HCT116 (cell line): ENCODE measurements at places on chromosomes 5 and 9. TPM values are rescaled to one million over a fixed set of nuclear protein-coding genes. Genes with fewer than 3 reads are reported as not detected.

DNA sequence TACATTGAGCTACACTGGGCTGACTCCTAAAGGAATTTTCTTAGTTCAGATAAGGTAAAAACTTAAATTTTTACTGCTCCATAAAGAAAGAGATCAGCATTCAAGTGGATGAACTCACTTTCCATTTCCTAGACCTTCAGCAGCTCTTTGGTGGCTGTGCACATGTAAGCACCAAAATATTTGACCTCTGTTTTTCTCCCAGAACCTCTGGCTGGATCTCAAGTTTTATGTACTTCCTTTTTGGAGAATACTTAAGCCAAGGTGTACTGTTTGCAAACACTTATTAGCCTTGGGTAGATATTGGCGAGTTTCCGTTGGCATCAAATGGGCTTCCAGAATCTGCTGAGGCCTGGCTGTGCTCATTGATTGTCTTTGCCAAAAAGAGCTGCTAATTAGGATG lies 10.3 kb downstream of the TNC start:
- DNase-seq, result no peak

DNA sequence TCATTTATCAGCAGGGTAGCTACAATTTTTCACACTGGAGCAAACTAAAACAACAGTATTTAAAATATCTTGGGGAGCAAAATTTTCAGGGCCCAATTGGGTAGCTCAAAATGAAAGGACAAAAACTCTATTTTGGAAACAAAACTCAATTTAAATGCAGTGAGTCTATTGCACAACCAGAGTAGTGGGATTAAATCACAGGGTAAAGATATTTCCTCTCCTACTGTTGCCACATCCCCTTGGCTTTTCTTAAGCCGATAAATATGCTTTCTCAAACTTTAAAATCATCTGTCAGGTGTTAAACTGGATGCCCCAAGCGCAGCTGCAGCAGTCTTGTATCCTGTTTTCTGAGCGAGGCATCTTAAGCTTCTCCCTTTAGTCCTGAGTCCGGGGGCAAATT lies 1474.3 kb upstream of the CDH9 start:
- no peak for DNase-seq

DNA sequence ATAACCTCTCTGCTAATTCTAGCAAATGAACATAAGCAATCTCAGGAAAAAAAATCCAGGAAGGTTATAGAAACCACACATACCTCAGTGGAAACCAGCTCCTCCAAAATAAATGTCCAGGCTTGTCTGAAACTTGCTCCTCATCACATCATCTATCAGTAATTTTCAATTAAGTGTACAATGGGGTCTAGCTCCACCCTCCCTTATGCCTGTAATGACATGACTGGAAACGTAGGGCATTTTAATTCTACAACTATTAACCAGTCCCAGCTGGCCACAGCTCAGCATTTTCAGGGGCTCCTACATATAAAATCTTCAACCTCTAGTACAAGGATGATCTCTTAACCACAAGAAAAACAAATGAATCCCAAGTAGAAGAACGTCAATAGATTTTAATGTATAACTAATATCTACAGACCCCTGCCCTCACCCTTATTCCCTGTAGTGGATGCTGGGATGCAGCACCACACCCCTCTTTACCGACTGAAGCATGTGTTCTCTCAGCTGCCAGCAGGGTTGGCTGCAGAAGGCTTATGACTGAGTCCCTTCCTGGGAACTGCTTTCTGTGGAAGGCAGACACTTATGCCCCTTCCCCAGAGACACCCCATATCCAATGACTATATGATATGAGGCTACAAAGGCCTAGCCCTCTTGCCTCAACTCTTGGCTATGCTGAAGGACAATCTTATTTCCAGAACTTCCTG lies 6.8 kb downstream of the TSSK1B start:
- DNase-seq, result no peak

GRCh38 chr5:97041239-97041638 lies 101.2 kb downstream of the LIX1 start:
- no peak for DNase-seq

DNA sequence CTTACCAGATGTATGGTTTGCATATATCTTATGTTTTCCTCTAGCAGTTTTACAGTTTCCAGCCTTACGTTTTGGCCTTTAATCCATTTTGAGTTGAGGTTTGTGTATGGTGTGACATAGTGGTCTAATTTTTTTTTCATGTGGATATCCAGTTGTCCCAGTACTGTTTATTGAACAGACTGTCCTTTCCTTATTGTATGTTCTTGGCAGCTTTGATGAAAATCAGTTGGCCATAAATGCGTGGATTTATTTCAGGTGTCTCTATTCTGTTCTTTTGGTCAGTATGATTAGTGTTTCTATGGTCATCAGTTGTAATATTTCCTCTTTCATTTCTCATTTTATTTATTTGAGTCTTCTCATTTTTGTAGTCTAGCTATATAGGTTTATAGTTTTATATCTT lies 42.4 kb downstream of the SRFBP1 start:
- DNase-seq, result no peak

DNA sequence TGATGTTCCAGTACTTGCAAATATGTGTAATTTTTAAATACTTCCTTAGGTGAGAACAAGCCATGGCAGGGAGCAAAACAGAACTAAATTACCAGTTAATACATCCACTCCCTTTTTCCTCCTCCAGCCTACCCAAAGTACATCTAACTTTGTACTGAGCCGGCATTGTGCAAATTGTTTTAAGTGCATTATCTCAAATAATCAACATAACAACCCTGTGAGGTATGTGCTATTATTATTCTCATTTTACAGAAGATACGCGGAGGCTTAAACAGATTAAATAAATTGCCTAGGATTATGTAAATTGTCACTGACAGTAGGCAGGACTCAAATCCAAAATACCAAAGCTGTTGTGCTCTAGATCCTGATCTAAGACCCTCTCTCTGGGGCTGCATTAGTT lies 55.5 kb upstream of the KLF4 start:
- no peak for DNase-seq

DNA sequence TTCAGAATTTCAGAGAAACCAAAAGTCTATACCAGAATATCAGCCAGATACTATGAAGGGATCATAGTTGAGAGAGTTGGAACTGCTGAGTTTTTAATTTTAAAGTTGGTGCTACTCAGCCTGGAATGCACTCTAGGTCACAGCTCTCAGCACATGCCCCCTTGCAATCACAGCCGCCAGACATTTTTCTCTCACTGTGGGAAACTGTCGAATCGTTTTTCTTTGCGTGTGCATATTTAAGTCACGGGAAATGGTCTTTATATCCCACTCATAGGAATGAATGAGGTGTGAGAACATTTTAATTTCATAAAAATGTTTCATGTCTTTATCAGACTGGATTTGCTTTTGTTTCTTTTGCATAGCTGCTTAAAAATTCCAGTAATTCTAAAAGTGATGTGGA lies 12.2 kb upstream of the SPDL1 start:
- DNase-seq, result no peak

- no peak for DNase-seq
Measured at GRCh38 chr5:139473105-139473504, 2.3 kb downstream of the SMIM33 start.

- DNase-seq, result no peak
Measured at GRCh38 chr9:112051812-112052211, 123.3 kb downstream of the SUSD1 start.

MYMK gene
- not detected for total RNA-seq

DNA sequence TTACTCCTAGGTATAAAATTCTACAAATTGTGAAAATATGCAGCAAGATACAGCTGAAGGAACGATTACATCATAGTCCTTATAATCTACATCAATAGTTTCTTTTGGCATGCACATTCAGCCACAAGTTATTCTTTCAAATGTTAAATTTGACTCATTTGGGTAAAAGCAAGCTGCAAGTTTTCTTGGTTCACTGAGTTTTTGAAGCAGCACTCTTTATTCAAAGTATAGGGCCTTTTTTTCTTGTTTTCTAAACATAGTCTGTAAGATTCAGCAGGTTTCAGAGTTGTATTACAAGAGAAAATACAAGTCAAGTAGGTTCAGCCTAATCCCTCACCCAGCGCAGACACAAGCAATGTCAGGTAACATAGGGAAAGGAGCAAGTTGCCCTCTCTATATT lies 981.5 kb downstream of the PTPRD start:
- no peak for DNase-seq

DNA sequence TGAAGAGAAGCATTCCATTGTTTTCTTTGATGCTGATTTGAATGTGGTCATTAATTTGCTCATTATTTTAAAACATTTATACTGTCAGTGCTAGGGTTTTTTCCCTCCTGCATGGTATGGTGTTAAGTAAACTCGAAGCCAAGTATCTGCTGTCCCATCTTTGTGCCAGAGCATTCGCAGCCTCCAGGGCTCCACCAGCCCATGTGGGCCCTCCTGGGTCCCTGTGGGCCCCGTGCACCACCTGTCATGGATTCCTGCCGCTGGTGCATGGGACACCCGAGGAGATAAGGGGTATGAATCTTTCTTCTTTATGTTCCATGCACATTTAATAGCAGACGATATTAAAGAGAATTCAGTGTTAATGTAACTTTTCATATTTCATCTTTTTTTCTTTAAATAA lies 95.1 kb downstream of the TRIO start:
- DNase-seq, result no peak

GRCh38 chr5:172910828-172911627 lies 48.2 kb upstream of the RPL26L1 start:
- peak; percentile 21 for DNase-seq

- DNase-seq, result no peak
Measured at GRCh38 chr9:136342181-136343120, 15.1 kb downstream of the GPSM1 start.

DNA sequence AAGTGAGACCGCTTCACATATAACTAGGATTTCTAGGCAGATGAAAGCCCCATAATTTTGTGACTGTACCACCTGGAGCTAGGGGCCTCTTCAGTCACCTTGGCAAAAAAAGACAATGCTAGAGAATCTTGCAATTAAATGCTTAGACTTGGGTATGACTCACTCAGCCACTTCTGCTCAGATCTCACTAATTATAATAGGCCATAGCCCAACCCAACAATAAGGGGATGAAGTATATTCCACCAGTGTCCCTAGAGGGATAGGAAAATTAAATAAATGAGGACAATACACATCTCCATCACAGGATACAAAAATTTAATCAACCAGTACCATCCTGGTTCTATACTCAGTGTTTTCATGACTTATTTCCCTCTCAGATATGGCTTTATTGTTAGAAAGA lies 1079.9 kb upstream of the C9orf72 start:
- no peak for DNase-seq

DNA sequence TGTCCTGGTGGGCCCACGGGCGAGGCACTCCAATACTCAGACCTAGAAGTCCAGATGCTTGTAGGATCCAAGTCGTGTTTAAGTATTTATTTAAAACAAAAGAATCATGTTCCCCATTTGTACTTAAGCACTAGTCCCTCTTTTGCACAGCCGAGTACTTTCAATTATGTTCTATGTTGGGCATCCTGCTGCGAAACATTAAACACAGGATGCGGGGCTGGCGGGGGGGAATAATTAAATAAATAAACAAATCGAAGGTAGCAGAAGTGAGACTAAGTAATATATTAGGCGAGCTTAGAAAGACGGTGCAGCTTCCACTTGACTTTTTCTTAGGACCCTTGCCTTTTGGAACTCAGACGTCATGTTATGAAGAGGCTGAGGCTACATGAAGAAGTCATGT lies 1129.2 kb upstream of the ACO1 start:
- no peak for DNase-seq

DNA sequence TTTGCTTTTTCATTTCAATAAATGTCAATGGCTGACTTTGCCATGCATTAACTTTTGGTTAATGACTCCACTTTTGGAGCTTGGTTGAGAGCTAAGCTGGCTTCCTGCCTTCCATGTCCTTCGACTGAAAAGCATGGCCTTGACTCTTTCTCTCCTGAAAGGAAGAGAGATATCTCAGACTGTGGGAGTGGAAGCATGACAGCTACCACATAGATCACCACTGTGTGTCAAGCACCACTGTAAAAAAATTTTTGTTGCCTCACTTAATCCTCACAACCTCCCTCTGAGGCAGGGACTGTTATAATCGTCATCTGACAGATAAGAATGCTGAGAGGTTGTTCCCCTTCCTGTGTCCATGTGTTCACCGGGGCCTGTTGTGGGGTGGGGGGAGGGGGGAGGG lies 184.8 kb downstream of the RORB start:
- DNase-seq, result no peak
